Psoas muscle (tissue), 8 donors: ENCODE measurements at places on chromosomes 2 and 18. TPM values are rescaled to one million over a fixed set of nuclear protein-coding genes. Genes with fewer than 3 reads are reported as not detected.

The TEX51 gene
- not detected for total RNA-seq

The ONECUT2 gene
- 0.04 TPM for total RNA-seq

The MAP3K19 gene
- not detected for total RNA-seq

The GALNT5 gene
- not detected for total RNA-seq

The MOGAT1 gene
- total RNA-seq: not detected

The PGAP1 gene
- 3.1 TPM for total RNA-seq

The AMER3 gene
- total RNA-seq: not detected

The KHK gene
- total RNA-seq: 1.5 TPM

The ALKAL2 gene
- not detected for total RNA-seq

DNA sequence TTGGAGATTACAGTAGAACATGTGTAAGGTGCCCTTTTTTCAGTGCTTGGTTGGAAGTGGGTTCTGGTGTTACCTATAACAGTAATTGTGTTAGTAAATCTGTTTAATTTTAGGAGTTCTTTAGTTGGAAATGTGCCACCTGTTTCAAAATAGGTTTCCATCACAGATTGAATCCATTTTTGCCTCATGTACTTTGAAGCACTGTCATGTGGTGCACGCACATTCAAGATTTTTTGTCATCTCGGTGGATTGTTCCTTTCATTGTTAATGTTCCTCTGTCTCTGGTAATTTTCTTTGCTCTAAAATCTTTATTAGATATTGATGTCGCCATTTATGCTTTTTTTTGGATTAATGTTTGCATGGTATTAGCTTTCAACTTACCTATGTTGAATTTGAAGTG lies 1.3 kb downstream of the ATP9B start:
- DNase-seq: no peak

- no peak for DNase-seq
Observed at GRCh38 chr18:49486606-49486952, 455 bp downstream of the C18orf32 start.

DNA sequence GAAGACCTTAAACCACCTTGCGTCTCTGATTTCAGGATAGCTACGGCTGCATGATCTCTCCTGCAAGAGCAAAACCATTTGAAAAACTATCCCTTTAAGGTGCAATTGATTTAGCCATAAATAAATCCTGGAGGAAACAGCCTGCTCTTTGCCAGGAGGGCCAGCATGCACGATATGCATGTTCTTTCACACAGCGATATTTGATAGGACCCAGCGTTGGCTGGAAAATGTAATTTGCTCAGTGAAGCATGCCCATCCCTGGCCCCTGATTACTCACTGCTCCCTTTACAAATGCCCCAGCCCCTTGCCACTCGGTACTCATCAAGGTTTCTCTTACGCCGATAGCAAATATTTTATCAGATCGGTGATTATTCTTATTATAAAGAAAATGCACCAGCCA lies 315.4 kb downstream of the CDH2 start:
- no peak for DNase-seq

GRCh38 chr2:172965433-172966212 lies 110.0 kb upstream of the MAP3K20 start:
- DNase-seq: no peak

DNA sequence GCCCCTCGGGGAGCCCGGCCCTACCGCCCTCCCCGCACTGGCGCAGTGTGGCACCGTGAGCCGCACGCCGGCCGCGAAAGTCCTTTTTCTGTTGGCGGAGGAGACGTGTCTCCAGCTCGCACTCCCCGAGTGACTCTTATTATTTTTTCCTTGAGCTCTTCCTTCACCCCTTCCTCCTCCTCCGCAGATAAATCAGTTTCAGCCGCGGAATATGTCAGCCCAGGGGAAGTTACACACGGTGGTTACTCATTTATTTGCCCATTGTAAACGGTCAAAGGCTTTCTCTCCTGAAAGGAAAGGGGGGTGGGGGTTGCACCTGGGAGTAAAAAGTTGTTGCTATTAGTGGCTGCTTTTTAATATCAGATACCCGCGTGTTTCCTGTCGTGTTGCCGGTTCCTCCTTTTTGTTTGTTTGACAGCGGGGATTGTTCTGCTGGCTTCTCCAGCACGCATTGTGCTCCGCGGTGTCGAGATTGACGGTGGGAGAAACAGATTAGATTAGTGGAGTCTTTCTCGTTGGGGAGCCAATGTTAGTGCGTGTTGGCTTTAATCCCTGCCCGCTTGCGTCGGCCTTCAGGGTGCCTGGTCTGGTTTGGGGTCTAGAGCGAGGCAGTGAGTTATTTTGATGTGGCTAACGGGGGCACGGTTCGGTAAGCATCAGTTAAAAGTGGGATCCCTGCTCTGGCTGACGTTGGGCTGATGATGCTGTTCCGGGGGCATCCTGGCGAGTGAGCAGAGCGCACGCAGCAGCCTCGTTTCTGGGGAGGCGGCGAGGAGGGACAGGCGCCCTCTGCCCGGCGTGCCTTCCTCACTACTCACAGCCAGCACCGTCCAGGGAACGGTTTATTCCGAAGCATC lies 1.6 kb downstream of the CRIM1 start:
- DNase-seq: peak; percentile 80

GRCh38 chr2:25414781-25415180 lies 73.1 kb upstream of the DNMT3A start:
- DNase-seq: no peak

- no peak for DNase-seq
Observed at GRCh38 chr2:96954011-96954846, 32.2 kb downstream of the FAM178B start.

- no peak for DNase-seq
Observed at GRCh38 chr2:27800856-27801255, 29.3 kb downstream of the MRPL33 start.

GRCh38 chr2:224646242-224646846 lies 61.2 kb upstream of the CUL3 start:
- DNase-seq: no peak

DNA sequence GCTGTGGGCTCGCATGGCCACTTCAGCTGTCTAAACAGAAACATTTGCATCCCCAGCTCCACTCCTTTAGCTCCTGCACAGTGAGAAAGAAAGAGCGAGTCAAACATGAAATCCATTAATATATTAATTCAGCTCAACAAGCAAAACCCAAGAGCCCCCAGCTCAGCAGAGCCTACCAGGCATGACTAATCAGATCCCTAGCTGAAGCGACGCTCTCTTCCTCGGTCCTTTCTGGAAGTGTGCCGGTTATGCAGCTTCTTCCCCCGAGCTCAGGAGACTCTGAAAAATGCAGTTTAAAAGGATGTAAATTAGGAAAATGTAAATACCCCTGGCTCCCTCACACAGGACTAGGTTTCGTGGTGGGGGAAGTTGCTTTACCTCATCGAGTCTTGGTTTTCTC lies 221.5 kb downstream of the ANKRD30B start:
- no peak for DNase-seq

DNA sequence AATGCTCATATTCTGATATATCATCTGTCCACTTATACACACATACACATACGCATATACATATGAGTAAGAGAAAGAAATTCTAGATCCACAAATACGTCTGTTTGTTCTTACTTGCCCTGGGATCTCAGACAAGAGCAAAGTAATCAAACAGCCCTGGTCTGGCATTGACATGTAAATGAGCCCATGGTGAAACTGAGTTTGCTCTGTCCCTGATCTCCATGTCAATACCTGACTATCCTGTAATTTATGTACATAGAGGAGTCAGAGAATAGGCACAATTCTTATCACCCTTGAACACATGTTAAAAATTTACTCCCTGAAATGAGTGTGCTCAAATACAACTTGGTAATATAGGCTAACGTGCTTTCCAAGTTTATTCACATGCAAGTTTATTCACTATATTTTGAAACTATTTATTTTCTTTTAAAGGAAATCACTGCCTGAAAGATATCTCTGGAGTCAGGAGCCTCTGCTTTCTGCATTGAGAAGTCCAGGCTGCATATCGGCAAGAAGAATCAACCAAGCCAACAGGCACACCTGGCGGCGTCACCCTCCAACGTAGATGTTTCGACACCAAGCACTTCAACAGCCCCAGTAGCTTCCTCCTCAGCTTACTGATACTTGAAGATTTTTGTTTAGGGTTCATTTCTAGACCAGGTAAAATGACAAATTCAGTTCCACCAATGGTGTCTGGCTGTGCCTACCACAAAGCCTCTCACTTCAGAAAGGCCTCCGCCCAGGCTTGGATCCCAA lies 100.6 kb downstream of the CMPK2 start:
- DNase-seq: no peak

DNA sequence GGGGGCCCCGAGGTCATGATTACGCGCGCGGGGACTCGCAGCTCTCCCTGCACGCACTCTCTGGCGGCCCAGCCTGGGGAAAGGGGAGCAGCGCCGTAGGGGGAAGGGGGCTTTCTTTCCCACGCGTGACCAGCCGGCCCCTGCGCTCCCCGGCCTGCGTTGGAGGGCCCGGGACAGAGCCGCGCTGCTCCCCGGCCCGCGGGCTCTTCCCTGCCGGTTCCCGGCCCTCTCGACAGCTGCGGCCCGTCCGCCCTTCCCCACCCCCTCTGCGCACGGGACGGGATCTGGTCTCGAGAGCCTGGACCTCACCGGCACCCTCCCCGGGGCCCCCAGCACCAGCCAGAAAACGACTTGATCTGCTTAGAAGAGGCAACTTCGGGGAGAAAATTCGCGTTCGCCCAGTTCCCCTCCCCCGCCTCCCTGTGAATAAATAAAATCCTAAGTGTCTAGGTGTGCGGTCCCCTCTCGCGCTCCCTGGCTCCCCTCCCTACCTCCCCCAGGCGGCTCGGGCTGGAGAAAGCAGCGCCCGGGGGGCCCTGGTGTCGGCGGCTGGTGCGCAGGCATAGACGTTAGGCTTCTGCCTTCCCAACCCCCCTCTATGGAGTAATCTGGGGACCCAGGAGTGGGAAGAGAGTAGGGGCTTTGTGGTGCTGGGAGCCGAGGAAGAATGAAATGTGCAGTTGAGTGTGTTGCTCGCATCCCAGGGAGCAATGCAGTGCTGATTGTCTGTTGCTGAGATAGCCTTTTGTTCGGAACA lies 803 bp upstream of the FIGN start:
- peak; percentile 55 for DNase-seq

DNA sequence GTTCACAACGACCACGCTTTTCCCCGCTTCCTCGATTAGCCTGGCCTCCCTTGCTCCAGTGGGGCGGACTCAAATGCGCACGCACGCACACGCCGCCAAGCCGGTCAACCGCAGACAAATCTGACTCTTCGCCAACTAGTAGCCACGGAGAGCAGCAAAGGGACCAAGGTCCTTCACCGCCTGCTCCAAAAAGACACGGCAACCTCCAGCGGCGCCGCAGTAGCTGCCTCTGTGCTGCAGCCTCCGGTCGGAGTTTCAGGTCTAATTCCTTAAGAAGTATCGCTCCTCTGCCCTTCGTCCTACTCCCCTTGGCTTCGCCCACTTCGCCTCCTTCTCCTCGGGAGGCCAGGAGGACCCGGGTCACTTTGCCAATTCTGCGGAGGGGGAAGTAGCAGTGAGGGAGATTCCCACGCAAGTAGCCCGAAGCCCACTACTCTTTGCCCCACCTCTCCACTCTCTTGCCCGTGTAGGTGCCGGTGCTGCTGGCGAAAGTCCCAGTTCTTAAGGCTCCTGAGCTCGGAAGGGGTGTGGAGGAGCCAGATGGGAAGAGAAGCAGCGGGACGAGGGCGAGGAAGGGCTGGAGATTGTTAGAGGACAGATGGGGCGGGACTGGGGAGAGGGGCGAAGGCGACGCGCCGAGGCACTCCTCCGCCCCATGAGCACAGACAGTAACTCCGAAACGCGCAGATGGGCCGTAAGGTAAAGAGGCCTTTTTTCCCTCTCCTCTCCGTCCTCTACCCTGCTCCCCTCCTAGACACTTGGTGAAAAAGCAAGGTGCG lies 615 bp downstream of the AKAIN1 start:
- no peak for DNase-seq

GRCh38 chr2:6564326-6564725 lies 301.4 kb downstream of the CMPK2 start:
- DNase-seq: no peak
